ENCODE measurements at places on chromosomes 5 and 9.

DNA sequence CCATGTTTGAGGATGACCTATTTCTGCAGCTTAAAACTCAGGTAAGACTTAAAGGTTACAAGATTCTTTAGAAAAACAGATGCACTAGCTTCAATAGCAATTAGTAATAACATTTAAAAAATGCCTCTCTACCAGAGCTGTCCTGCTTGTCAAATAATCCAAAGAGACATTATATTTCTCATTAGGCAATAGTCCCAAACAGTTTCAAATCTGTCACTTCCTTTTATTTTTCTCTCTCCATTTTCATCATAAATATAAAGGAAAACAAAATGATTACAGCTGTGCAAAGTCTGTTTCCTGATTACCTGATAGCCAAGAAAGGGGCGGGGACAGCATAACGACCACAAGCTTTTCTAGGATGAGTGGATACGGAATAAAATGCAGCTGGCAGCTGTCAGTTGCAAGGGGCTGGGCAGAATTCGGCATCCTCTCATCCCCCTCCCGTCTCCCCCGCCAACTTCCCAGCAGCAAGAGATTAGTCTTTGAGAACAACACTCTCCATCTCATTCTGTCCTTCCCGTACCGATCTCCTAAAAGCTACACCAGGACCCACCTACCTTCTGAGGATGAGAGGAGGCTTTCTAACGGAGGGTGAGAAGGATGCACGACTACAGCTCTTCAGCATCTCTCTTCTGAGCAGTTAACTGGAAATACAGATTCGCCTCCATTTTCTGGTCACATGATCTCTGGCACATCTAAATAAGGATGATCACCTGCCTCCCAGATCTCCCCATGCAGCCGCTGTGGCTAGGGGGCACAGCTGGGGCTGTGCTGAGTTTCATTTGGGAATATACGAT, 72.5 kb upstream of the PCA3 start:
- DNase-seq, result no peak

DNA sequence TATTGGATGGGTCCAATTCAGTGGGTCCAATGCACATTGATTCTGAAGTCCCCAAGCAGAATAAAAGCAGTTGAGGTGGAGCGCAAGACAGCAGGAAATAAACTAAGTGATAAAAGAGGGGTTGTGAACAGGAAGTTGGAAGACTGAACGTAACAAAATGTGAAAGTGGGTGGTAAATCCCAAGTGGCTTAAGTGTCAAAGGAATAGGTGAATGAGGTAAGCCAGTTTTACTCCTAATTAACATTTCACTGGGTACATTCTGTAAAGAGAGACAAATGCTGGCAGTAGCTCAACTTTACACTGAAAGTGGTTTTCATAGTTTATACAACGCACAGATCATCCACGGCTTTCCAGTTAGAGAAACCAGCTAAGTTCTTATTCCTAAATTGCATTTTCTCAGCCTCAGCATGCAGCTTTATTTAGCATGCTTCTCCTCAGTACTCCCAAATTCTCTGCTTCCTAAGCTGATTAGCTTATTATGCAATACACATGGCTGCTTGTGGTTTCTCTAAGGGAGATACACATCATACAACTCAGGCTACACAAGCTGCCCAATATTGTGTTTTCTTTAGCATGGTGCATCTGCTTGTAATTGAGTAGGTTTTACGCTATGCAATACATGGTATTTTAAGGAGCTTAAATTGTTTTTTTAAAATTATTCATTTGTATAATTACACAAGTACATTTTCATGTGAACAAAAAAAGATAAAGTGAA, 34.2 kb upstream of the HSD17B4 start:
- no peak for DNase-seq

DNA sequence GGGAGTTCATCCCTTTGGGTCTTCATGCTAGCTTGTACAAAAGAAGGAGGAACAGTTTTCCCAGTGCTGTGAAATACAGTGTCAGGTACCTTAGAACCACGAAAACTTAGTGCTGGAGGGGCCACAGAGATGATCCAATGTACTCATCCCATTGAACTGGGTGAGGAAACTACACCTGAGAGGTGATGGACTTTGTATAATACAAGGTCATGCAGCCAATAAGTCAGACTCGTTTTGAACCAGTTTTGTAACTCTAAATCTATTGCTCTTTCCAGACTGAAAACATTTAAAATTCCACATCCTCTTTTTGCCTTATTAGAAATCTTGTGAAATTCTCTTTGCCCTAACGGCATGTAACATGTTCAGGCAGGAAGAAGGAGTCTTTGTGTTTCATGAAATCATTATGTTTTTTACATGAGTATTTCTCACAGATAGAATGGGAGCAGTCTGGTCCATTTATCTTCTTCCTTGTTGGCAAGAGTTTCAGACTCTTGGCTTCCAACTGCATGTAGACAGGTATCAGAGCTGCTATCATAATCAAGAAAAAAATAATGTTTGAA, 146.8 kb upstream of the FBXL7 start:
- no peak for DNase-seq

GRCh38 chr5:144582066-144582465, 411.4 kb downstream of the KCTD16 start:
- no peak for DNase-seq

DNA sequence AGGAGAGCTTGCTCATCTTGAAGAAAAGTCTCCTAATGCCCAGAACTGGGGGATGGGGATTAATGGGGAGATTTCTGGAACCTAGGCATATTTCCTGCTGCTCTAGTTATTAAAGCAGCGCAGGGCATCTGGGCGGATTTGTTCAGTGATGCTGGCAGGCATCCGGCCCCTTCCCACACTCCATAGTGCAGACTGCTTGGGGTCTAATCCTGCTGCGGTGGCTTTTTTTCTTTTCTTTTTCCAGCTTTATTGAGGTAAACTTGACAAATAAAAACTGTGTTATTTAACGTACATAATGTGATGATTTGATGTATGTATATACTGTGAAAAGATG, 30.7 kb downstream of the PPARGC1B start:
- DNase-seq, result no peak

GRCh38 chr5:153276151-153276550, 214.3 kb upstream of the GRIA1 start:
- DNase-seq, result no peak

- DNase-seq, result no peak
Observed at GRCh38 chr9:132312873-132313272, 41.9 kb downstream of the SETX start.

DNA sequence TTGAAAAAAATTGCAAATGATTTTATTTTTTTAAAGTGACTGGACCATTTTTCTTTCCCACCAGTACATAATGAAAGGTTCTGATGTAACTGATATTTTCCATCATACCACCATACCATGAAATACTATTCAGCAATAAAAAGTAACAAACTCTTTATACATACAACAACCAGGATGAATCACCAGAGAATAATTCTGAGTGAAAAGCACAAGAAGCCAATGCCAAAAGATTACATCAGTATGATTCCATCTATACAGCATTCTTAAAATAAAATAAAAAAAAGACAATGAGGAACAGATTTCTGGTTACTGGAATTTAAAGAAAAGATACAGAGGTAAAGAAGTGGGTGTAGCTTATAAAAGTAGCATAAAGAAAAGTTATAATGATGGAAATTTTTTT, 423.7 kb upstream of the ST8SIA4 start:
- no peak for DNase-seq

DNA sequence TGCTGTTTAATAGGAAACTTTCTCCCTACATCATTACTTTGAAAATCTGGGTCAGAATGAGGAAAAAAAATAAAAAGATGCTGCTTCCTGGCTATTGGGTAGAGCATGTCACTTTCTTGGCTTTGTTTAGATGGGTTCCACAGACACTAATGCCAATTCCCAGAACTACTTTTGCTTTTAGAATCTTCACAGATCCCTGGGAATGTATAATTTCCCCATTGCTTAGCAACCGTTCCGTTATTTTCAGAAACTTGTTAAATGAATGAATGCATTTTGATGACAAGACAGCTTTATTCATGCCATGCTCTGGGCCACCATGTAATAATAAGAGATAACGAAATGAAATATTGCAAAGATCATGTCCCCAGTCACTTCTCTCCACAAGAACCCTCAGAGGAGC, 126.5 kb upstream of the TRPC7 start:
- no peak for DNase-seq

GRCh38 chr5:156680831-156681230, 169.3 kb upstream of the PPP1R2B start:
- DNase-seq, result no peak

- no peak for DNase-seq
Observed at GRCh38 chr5:1375871-1376810, 31.2 kb upstream of the CLPTM1L start.

DNA sequence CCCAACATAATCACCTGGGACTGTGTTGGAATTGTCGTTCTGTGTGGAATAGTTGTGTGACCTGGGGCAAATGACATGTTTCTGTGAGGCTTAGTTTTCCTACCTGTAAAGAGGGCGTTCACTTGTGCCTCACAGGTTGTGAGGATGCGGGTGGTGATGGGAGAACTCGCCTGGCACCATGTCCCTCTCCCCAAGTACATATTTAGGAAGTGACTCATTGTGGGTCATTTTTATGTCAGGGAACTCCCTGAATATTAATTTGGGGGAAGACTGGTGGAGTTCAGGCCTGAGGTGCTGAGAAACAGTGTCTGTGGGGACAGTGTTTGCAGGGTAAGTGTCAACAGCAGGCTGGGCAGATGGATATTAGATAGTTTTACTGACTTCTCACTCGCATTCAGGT, 144.7 kb downstream of the KDM4C start:
- DNase-seq, result no peak

DNA sequence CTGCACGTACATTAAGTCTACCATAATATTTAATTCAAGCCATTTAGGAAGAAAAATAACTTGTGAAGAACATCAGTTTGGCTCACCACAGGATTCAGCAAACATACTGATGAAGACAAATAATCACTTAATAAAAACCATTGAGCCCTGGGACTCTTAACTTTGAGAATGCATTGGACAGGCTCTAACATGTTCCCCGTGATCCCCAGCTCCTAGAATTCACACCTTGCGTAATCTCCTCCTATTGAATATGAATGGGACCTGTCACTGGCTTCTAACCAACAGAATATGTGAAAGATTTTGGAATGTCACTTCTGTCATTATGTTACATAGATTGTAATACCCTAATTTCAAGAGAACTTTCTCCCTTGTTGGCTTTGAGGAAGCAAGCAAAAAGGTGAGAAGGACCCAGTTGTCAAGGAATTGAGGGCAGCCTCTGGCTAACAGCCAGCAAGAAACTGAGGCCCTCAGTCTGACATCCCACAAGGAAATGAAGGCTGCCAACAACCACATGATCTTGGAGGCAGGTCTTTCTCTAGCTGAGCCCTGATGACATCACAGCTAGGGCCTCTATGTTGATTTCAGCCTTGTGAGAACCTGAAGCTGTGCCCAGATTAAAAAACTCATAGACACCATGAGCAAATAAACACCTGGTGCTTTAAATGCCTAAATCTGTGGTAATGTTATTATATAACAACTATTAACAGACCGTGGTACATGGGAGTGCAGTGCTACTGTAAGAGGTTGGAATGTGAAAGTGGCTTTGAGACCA, 433.2 kb downstream of the SEMA5A start:
- no peak for DNase-seq

- DNase-seq, result no peak
Observed at GRCh38 chr9:69173497-69173890, 583 bp upstream of the TJP2 start.

DNA sequence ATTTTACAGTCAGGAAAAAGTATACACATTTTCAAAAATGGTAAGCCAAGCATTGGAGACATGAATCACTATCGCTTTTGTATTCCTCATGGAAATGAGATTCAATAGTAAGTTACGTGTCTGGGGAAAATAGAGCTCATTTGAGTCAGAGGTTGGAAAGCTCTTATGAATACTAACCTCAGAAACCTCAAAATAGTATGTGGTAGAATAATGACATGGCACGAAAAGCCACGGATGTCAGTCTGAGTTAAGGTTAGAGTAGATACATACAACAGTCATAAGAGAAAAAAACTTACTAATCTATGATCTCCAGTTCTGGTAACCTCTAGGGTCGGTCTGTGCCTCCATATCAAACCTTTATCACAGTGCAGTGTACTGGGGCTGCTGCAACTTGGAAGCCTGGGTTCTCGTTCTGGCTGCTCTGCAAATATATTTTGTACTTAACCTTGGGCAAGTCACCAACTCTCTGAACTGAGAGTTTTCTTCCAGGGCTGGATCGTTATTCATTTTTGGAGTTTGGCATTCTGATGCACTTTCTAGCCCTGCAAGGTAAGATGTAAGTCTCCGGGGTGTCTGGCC, 31.8 kb downstream of the MAP1B start:
- no peak for DNase-seq

DNA sequence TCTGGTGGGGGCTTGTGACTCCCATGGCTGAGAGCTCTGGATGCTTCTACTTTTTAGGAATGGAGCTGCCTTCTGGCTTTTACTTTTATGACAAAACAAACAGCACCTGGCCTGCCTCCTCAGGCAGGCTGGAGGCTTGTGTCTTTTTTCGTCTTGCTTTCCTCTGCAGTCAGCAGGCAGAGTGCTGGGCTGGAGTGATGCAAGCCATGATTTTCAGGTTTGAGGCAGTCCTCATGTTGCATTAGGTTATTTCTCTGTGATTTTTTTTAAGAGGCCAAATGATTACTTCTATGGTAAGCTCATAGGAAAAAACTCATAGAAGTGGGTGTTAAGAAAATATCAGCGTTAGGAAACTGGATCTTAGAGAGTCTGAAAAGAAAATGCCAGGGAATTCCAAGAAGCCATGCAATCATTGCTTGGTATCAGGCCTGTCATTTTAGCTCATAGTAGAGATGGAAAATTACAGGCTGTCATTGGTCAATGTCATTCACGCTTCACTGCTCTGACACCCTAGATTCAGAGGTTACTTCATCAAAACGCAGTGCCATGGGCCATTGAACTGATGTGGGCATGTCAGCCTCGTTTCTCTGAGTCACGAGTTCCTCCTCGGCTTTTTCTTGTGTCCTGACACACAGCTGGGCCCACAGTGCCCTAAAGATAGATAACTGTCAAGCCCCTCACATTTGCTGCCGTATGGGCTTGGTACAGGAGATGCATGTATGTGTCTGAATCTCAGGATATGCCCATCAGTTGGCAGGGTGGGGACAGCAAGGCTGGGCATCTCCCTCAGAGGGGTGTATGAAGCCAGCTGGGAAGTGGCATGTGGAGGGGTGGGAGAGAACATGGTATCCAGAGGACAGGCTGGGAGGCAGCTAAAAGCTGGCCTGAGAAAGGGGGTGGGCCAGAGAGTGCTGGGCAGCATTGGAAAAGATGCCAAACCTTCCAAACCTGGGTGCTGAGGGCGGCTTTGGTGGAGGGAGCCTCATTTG, 151.8 kb downstream of the HSPA4 start:
- DNase-seq, result no peak

GRCh38 chr9:114416906-114417305, 29.1 kb upstream of the AKNA start:
- no peak for DNase-seq

- DNase-seq, result no peak
Observed at GRCh38 chr9:132505991-132506655, 76.3 kb upstream of the BARHL1 start.

DNA sequence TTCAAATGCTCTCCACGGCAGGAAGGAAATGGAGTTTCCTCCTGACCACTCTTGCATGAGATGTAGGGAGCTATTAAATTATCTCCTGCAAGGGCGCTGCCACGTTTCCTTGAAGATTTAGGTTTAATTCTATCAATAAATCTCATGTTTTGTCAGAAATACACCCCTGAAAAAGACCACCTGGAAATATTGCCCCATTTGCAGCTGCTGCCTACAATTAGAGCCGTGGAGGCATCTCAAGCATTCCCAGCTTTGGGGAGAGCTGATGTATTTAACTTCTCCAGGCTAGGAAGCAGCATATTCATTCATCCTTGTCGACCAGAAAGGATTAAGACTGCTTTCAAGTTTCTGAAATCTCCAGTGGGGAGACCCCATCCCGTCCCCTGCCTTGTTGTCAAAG, 40.5 kb downstream of the CCNJL start:
- no peak for DNase-seq

Measured in activated CD8-positive, alpha-beta memory T cell treated with anti-CD3 and anti-CD28 coated beads, Interleukin-2, amount 50 U/mL, for 48 hours (primary cell).